ENCODE measurements at places on chromosomes 5 and 9.

DNA sequence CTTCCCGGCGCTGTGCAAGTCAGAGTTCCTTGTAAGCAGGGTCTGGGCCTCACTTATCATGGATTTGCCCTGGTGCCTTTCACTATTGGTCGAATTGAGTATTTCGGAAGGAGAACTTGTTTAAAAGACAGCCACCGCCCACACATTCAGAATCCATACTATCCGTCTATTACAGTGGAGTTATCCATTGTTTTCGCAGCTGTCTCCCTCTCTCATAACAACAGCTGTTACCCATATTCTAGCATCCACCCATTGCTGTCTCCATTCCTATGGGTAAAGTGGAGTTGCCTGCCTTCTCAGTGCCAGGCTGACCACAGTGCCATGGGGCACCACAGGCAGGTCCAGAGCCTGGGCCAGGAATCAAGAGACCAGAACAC, 20.2 kb downstream of the FAXDC2 start:
- no peak for DNase-seq

DNA sequence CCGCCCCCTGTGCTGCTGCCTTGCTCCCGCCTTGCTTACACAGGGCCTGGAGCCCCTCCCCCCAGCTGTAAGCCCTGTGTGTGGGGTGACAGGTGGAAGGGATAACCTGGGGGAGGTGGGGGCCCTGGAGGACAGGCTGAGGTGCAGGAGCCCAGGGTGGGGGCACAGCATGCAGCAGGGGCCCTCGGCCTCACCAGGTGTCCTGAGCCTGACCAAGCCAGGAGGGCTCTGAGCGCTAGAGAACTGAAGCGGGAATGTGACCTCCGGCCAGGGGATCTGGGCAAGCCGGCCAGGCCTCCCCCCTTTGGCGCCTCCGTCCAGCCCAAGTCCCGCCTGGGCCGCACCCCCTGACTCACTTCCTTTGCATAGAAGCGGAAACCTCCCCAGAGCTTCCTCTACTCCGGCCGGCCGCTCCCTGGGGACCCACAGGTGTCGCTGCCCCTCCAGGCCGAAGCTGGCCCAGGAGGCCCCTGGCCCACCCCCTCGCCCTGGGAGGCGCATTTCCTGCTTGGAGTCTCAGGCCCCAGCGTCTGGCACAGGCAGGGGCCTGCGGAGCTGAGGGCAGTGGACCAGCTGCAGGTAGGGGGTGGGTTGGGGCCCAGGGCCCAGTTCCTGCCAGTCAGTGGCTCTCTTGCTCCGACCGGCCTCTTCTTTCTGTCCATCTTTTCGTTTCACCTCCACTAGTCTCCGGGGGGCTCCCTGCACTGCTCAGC, at the start of gene TOR4A:
TOR4A (plus strand) TSS at position 398 of the 713 bp plus-strand sequence. CDS start 964 bp downstream, outside the sequence.
- DNase-seq = peak; percentile 91

DNA sequence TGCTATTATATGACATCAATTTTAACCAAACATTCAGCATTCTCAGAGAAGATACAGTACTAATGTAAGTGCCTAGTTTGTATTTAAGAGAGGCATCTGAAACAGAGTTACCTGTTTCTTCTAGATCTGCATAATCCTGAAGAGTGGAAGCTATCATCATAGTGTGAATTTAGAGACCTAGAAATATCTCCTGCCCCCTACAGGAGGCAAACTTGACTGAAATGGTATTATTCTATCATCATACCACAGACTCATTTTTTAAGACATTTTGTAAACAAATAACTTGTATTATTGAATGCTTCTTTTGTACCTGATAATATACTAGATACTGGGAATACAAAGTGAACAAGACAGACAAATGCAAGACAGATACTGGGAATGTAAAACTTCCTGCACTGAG, 216.8 kb upstream of the RPS23 start:
- no peak for DNase-seq

DNA sequence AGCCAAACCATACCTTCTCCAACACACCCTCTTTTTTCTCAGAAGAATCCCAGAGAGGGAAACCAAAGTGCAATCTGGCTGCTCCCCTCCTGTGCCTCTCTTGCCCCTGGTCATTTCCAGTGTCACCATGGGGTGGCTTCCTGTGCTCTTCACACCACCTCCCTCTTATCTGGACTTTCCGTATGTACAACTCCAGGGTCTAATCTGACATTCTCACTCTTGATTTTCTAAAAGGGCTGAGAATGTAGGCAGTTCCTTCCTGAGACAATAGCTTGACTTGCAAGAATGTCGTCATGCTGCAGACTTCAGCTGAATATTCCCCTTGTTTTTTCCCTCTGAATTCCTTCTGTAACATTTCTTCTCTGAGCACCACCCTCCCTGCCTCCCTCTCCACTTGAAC, 110.2 kb downstream of the FBXL7 start:
- DNase-seq = no peak

DNA sequence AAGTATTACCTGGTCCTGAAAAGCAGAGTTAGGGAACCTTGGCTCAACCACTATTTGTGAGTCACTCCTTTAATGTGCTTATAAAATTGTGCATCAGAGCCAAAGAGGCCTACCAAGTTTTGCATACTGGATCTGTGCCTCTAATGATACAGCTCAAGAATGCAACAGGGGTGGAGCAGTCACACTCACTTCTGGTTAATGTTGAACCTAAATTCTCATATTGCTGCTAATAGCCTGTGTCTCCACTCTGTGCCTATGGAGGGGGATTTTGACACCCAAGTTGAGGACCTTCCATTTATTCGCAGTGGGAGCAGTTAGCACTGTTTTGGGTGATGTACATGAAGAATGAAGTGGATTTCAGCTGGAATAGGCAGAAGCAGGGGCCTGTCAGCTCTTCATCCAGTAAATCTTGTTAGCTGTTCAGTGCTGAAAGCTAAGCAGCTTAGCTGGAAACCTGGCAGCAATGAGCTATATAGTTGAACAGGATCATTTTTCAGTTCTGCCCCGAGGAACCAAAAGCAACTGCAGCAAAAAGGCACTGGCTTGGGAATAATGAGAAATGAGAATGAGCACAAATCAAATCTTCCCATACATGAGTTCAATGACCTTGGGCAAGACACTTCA, 9.7 kb downstream of the SH3TC2 start:
- no peak for DNase-seq

DNA sequence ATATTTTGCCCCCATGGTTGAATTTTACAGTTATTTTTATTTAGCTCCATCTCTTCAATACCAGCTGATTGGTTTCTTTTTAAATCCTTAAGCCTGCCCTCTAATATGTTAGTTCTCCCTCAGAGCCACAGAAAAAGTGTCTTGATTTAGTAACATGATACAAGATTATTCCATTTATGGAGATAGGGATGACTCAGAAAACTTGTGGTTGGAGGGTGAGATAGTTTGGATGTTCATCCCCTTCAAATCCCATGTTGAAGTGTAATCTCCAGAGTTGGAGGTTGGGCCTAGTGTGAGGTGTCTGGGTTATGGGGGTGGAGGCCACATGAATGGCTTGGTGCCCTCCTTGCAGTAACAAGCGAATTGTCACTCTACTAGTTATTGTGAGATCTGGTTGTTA, 115.7 kb downstream of the FBXO38 start:
- no peak for DNase-seq

DNA sequence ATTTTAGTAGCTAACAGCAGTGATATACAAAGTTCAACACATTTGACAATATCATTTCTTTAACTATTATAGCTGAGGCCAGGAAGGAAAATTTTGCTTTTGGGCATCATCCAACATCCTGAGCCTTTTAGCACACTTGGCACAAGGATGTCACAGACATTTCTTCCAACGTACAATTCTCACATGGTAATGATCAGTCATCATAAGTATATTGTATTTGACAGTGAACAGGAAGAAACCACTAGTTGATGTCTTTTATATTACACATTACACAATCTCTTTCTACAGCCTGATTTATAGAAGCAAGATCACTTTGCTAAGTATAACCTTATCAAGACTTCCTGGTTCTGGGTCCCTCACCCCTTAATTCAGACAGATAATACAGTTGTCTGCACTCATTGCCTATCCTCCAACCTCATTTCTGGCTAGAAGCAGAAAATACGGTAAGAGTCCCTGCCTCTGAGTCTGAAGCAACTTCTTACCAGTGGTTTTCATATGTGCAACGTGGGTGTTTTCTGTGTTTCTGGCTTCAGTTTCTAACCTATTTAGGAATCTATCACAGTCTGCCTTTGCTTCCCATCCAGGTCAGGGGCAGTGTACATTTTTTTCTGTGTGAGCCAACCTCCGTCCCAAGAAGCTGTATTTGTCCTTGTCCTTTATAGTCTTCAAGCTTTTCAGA, 167.8 kb downstream of the PAM start:
- no peak for DNase-seq

GRCh38 chr5:118952992-118953651, 35.2 kb downstream of the DTWD2 start:
- DNase-seq = no peak

DNA sequence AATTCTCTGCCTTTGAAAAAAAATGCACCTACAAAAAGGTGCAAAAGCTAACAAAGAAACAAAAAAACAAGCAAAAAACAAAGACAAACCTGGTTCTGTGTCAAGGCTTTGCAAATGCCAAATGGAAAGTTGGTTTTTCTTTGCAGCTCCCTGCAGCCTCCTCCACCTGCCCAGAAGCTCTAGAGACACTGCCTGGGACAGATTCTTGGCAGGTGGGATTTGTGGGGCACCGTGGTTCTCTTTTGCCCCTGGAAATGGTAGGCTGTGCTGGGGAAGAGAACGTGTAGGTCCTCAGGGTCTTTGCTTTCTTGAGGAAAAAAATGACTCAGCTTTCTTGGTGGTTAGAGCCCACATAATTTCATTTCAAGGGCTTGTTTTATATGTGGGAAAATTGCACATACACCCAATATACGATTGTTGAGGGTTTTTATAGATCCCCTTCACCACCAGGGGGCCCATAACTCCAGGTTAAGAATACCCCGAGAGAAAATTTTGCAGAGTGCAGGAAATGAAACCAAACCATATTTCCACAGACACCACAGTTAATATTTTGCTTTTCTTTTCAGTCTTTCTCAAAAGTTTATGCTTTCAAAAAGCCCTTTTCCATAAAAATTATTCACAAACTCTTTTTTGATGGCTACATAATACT, 58.7 kb downstream of the NXNL2 start:
- peak; percentile 81 for DNase-seq

GRCh38 chr9:23938908-23939307, 112.9 kb upstream of the ELAVL2 start:
- no peak for DNase-seq

DNA sequence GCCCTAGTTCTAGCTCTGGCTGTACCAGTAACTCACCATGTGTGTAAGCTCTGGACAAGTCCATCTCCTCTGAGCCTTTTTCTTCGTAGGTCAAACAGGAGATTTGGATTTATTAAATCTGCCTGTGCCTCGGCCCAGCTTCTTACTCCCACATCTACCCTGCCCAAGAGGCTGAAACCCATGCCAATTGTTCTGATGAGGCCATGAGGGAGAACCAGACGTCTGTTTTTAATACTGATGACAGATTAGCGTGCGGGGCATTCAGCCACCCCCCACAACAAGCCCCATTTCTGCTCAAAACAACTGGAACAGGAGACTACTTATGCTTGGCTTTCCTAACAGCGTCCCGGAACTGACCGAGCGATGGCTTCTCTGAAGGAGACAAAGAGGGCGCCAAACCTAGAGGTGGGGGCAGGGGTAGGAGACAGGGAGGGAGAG, 81.2 kb upstream of the TRIM32 start:
- DNase-seq = no peak

DNA sequence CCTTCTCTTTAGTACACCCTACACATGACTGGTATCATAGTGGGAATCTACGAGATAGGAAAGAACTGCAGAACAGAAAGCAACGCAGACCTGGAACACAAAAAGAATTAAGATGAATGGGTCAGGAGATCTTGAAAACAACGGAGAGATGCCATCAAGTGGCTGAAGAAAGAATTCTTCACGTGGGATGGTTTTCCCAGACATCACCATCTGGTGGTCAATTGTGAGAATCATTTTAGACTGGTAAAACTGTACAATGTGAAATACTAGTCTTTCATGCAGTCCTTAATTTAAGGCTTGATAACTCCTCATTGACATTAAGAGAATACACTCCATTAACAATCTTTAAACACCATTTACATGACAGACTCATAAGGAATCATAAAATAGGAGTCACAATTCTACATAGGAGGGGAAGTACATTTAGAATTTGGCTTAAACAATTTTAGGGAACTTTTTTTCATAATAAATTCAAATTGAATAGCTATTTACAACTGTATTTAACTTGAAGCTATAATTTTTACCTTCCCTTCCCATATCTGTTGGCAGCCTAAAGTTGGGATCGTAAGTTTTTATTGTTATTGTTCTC, 128.4 kb upstream of the TRPM3 start:
- DNase-seq = peak; percentile 88

- no peak for DNase-seq
Measured at GRCh38 chr5:72042097-72042496, 65.2 kb upstream of the MAP1B start.

DNA sequence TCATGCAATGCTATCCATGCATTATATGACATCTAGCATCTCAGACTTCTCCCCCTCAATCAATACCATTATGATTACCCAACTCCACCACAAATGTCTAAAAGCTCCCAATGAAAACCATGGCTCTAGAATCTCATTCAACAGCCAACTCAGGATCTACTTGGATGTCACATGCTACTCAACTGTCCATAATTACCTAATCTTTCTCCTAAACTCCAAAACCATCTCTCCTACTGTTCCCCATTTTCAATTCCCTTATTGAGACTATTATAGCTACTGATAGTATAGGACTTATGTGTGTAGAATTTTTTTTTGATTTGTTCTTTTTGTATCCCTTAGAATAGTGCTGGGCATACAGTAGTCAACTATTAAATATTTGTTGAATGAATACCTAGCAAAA, 8.2 kb upstream of the STRBP start:
- DNase-seq = no peak

DNA sequence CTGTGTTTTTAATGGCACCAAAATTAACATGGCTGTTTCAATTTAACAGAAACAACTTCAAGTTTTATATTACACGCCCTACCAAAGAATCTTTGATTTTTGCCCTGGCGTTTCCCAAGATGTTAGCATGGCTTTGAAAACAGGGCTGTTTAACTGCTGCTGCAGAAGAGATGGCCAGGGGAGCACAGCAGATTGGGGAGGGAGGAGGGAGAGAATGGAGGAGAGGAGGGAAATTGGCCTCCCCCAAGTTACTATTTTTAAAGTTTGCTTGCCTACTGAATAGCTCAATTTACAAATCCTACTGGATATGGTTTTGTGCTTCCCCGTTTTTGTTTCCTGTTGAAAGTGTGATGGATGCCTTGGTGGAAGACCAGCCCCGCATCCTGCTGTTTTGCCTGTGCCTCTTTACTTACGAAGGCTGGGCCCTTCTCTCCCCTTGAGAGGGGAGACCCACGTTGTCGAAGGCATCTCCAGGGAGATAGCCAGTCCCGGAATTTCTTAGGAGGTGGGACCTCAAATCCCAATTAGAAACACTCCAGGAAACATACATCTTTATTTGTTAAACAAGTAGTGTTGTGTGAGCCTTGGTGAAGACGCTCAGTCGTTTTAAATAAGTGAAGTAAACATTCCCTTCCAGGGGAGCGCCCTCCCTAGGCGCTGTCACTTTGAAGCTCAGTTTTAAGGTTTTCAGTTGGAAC, 98.6 kb downstream of the AOPEP start:
- no peak for DNase-seq

DNA sequence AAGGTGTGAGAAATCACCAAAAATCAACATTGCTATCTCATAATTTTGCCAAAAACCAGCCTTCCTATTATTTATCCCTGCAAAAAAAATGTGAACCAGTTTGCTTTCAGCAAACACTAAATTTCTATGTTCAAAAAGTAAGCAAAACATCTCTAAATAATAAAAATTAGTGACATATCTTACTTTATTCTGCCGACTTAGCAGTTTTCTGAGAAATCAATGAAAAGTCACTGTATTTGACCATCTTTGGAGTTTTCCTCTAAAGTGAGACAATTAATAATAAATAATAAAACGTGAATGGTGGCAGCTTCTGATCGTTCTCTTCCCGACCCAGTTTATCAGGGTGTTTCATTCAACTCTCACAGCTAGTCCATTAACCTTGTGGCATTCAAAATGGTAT, 158.6 kb upstream of the TARS1 start:
- no peak for DNase-seq

Data from hematopoietic multipotent progenitor cell treated with erythropoietin and hydrocortisone succinate and interleukin-3 and kit ligand, for 6 days (in vitro differentiated cells).